IPS-NIHi11 (cell line): ENCODE measurements at places on chromosomes 11 and 22.

DNA sequence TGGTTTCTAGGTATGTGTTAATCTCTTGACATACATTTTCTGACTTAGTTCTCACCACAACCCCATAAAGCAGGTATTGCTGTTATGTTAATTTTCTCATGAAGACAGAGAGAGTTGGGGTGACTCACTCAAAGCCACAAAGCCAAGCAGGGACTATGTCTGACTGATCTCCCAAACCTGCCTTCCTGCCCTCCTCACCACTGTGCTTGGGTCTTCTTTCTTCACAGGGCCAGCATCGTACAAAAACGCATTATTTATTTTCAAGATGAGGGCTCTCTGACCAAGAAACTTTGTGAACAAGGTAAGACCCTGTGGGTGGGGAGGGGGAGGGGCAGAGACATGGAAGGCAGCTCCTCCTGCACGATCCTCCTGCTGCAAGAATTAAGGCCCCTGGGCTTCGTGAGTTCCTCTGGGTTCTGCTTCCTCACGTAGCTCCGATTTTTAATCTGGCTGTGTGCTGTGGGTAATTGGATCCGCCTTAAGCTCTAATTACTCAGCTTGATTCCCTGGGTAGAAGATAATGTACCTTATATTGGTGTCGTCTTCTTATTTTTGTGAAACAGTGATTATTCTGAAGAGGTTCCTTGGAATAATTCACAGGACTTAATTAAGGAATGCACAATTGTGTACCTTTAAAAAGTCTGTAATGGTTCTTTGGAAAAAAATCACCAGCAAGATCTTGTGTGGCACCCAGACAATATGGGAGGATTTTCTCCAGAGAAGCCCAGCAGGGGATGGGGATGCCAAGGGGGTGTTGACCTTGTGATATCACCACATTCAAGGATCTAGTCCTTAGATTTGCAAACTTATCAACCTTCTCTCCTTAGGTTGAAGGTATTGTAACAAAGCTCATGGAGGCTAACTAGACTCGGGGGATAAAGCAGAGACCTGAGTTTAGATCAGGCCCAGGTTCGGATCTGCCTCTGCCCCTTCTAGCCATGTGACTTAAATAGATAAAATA is 112.9 kb downstream of the SPON1 start:
- DNase-seq: peak; percentile 29

- peak; percentile 54 for DNase-seq
These were observed 10.1 kb downstream of the OVOL1 start for GRCh38 chr11:65796726-65797601.

DNA sequence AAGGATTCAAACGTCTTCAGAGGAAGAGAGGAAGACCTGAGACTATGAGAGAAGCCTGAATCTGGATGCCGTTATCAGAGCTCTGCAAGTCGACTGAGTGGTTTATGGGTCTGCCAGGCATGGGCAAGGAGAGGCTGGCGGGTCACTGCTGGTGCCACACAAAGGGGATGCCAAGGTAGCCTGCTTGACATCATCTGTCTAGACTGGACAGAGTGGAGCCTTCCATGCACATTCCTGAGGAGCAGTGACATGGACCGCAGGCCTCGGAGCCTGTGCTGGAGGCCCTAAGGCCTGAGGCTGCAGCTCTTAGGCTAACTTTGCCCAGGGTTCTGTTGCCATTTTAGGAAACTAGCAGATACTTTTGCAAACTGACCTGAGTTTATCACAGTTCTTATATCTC is 127.4 kb downstream of the WT1 start:
- no peak for DNase-seq

DNA sequence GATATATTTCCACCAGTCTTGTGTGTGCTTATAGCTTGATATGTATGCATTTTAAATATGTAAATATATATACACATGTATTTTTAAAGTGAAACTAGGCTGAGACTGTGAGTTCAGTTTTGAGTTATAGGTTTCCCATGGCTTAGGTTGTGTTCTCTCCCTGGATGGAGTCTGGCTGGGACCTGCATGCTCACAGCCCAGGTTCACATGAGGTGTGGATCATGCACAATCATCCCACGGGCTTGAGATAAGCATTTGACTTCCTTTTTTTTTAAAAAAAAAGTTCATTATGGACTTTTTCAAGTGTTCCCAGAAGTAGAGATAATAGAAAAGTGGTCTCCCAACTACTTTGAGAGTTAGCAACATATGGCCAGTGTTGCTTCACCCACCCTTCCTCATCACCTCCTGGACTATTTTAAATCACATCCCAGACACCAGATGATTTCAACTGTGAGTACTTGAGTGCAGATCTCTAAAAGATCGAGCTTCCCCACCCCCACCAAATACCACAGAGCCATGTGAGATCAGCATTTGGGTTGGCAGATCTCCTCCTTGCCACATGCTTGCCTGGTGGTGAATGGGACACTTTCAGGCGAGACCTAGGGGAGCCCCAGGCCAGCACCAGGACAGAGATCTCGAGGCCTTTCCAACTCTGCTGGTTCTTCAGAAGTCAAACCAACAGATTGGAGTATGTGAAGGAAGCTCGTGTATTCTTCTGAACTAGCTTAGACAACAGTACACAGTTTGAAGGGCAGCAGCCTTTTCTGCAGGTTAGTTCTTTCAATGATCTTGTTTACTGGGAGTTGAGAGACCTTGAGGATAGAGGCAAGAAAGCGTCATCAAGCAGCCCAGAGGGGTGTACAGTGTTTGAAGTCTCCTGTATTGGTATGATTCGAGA is 15.9 kb downstream of the MED15 start:
- no peak for DNase-seq

DNA sequence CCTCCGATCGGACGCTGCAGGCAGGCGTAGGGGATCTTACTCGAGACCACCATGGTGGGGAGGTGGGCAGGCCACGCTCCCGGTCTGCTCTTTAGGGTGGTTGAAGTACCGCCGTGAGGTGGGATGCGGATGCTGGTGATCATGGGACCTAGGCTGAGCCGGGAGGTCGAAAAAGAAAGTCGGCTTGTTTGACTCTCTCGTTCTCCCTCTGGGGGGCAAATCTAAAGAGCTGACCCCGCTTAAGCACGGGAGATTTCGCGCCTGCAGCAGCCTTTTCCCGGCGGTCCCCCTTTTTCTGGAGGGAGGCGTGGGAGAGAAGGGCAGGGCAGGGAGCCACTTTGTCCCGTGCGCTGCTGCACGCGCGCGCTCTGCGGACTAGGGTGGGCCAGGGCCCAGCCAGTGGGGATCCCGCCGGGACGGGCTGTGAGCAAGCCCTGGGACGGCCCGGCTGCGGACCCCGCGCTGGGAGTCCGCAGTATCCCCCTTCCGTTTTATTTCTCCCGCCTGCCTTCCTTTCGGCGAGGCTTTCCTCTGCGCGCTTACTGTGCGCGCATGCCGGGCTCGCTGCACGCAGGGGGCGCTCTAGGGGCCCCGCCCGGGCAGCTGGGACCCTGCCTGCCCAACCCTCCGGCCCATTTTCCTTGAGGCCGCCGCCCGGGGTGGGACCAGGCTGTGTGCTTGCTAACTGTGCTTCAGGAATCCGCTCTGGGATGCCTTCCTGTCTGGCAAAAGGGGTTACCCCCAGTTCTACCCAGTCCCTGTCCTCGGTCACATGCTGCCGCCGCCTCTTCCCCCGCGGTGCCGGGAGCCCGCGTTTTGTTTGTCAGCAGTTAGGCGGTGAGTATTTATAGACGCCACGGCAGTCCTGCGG is 81.0 kb downstream of the PRR5L start:
- peak; percentile 83 for DNase-seq

GRCh38 chr11:66639066-66639813 is 737 bp downstream of the RBM4 start:
- DNase-seq: no peak

DNA sequence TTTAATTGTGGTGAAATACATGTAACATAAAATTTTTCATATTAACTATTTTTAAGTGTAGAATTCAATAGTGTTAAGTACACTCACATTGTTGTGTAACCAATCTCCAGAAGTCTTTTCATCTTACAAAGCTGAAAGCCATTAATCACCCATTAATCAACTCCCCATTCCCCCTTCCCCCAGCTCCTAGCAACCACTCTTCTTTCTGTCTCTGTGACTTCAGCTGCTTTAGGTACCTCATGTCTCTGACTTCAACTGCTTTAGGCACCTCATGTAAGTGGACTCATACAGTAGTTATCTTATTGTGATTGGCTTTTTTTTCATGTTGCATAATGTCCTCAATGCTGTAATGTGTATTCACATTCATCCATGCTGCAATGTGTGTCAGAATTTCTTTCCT is 150.8 kb upstream of the NTM start:
- no peak for DNase-seq

DNA sequence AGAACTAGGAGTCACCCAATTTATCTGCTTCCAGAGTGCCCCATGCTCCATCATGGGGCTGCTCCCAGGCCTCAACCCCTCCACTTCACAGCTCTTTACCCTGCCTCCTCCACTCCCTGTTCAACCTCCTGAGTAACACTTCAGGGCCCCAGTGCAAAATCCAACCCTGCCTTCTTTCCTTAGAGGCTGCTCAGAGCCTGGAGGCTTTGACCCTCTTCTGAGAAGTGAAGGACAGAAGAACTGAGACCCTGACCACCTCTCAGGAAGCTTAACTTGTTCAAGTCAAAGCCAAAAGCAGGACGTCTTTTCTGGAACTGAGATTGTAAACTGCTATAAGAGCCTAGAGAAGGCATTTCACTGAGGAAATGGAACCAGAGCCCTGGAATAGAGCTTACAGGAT is 15.5 kb downstream of the EIF3F start:
- DNase-seq: no peak

DNA sequence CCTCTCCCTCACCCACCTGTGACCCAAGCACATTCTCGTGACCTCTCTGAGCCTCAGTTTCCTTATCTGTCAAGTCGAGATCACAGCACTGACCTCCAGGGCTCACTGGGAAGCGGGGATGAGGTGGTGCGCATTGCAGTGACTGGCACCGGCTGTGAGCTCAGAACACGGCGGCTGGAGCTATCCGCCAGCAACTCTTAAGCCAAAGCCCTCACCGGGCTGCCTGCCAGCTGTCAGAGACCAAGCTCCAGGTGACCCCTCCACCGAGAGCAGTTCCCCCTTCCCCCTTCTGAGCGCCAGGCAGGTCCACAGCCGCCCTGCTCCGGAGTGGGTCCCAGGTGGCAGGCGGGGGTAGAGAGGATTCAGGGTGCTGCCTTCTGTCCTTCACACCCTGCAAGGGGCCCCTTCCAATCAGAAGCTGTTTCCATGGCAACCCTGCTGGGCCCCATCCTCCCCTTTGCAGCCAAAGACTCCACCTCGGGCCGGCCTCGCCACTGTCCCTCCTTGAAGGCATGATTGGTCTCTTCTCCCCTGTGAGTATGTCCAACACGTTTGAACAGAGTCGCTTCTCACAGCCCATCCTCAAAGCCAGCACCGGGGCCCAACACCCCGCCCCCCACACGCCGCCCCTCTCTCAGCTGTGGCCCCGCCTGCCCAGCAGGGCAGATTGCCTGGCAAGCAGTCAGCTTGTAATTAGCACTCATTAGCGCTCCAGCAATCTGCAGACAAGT is 98.7 kb downstream of the WNT7B start:
- DNase-seq: no peak

- DNase-seq: no peak
These were observed 50.7 kb downstream of the TSPAN18 start for GRCh38 chr11:44777209-44778194.

GRCh38 chr11:111301842-111302118 is 3.4 kb downstream of the POU2AF3 start:
- no peak for DNase-seq

- DNase-seq: no peak
These were observed 67.3 kb downstream of the HIPK3 start for GRCh38 chr11:33324302-33324985.

DNA sequence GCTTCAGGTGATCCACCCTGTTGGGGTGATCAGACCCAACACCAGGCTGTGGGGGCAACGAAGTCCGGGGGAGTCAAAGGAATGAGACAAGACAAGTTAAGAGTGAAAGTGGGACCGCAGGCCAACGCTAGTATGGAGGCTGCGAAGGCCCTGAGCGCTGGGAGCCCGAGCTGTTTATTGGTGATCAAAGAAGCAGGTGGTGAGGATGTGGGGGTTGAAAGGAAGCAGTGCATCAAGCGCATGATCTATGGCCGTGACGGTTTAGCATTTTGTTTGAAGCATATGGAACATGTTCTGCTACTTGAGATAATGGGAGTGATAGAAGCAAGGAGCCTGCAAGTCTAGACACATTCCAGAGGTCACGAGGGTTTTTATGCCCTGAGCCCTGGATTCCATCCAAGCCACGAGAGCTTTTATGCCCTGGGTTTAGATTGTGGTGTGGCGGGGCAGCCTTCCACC is 49.5 kb downstream of the MCHR1 start:
- no peak for DNase-seq

GRCh38 chr22:46537225-46537945 is at the start of gene CELSR1:
Gene CELSR1 (minus strand): TSS chr22:46537620. CDS start chr22:46537170, 450 bp downstream.
- peak; percentile 91 for DNase-seq

GRCh38 chr11:15947681-15948648 is 408.4 kb downstream of the SOX6 start:
- DNase-seq: no peak

DNA sequence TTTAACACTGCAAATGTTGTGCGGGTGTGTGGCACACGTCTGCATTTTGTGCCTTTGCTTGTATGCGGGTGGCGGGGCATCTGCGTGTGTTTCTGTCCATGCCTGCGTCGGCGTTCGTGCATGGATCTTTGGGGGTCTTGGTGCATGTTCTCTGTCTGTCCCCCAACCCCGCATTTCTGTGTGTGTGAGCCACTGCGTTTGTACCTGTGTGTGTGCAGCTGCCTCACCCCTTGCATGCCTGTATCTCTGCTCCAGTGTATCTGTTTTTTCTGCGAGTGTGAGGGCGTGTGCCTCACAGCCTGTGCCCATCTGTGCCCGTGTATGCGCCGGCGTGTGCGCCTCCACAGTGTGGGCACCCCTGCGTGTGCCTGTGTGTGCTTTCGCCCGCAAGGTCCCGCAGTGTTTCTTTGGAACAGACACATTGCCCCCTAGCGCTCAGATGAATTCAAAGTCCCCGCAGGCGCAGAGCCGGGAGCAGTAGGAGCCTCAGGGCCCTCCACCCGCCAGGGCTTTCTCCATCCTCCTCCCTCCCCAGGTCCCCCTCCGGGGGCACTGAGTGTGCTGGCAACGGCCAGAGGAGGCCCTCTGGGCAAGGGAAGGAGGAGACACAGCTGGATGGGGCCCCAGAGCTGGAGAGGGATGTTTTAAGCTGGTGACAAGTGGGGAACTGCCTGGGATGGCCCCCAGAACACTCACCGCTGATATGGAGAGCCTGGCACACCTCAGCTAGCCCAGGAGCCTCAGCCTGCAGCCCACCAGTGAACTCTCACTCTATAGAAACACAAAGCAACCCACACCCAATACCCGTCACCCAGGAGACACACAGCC is 3.1 kb upstream of the MN1 start:
- DNase-seq: peak; percentile 82

- DNase-seq: peak; percentile 64
These were observed 418.6 kb downstream of the FAM181B start for GRCh38 chr11:82315093-82315492.

- no peak for DNase-seq
These were observed 46.8 kb downstream of the CACNA1I start for GRCh38 chr22:39617342-39617741.

DNA sequence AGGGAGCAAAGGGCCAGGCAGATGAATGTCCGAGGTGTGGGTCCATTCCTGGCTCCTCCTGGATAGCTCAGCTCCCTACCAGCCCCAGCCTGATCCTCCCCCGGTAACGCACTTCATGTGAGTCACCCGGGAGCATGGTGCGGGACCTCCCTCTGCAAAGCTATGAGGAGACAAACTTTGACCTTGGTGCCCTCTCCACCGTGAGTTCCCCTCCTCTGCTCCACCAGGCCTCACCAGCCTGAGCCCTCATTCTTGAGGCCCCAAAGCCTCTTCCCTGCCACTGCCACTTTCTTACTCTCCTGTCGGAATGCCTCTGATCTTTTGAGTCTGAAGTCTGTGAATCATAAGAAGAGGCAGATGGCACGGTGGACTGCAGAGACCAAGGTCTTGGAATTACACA is 37.4 kb upstream of the CD82 start:
- no peak for DNase-seq

- DNase-seq: no peak
These were observed 8.4 kb upstream of the MN1 start for GRCh38 chr22:27809700-27810608.
